ENCODE measurements at places on chromosomes 1 and 21.

GRCh38 chr1:149917571-149918144, at the start of gene SV2A:
Gene SV2A, minus strand, starts transcription at chr1:149917844. Its CDS starts 4,004 bp downstream, at chr1:149913840.
- no peak for DNase-seq

GRCh38 chr1:180252638-180253536, 22.8 kb downstream of the LHX4 start:
- DNase-seq = peak; percentile 94

DNA sequence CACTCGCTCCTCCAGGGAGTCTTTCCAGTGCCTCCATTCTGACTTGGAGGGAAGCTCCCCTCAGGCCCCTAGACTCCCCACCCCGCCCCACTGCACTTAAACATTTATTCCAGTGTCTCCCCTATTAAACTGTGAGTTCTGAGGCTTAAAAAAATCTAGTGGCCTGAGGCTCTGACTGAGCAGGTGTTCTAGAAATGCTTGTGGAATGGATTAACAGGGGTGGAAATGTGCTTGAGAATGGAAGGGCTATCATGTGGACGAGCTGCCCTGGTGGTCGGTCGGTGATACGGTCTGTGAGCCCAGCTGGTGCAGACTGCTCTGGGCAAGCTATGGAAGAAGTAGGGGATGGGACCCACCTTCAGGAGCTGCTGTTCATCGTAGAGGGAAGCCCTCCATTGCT, 130.2 kb downstream of the PEX14 start:
- DNase-seq = no peak

- DNase-seq = no peak
These were observed 12.4 kb upstream of the H3-3A start for GRCh38 chr1:226050133-226050532.

DNA sequence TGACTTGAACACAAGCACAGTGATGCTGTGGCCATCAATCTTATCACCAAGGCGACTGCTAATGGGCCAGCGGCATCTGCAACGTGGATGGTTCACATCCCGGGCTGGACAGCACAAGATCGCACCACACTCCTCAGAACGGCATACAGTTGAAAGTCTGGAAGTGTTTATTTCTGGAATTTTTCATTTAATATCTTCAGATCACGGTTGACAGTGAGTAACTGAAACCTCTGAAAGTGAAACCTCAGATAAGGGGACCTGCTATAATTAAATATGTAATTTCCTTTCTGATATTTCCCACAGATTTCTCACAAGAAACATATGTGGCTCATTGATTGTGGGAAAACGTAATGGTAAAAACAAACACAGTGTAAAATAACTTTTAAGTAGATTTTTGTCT, 83.7 kb downstream of the POFUT2 start:
- DNase-seq = no peak

DNA sequence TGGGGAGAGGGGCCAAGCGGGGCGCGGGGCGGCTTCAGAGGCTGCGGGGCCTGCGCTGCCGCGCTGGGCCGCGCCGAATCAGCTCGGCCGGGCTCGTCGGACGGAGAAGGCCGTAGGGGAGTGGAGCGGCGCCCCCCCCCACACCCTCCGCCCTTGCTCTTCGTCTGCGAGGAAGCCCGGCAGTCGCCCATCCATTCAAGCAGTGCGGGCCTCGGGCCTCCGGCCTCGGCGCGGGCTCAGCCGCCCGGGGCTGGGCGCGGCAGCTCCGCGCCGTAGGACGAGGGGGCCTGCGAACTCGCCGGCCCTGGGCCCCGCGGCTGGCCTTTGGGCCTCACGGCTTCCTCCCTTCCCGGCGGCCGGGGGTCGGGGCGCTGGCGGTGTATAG, 564 bp downstream of the CTPS1 start:
- DNase-seq = no peak

All from spleen (tissue), 13 donors.